ENCODE measurements at places on chromosomes 11 and 22. TPM values are rescaled to one million over a fixed set of nuclear protein-coding genes. Genes with fewer than 3 reads are reported as not detected.

C11orf86 gene
- total RNA-seq: not detected

TXNRD2 gene
- total RNA-seq: 21.5 TPM

BTBD18 gene
- not detected for total RNA-seq

OR2AG2 gene
- 0.36 TPM for total RNA-seq

CCDC86 gene
- 7.4 TPM for total RNA-seq

GGT5 gene
- 7.2 TPM for total RNA-seq

DGAT2 gene
- 3.6 TPM for total RNA-seq

OR56A1 gene
- under 0.01 TPM for total RNA-seq

UBQLNL gene
- total RNA-seq: 0.29 TPM

PHF21B gene
- not detected for total RNA-seq

KDM4F gene
- under 0.01 TPM for total RNA-seq

DUSP8 gene
- total RNA-seq: under 0.01 TPM

BATF2 gene
- total RNA-seq: 0.29 TPM

TRIM49 gene
- total RNA-seq: not detected

SYCE3 gene
- not detected for total RNA-seq

EXPH5 gene
- under 0.01 TPM for total RNA-seq

MAJIN gene
- not detected for total RNA-seq

NEFH gene
- total RNA-seq: under 0.01 TPM

OOSP4A gene
- total RNA-seq: not detected

CCDC87 gene
- 1.1 TPM for total RNA-seq

SORL1 gene
- 0.36 TPM for total RNA-seq

OR5A1 gene
- total RNA-seq: not detected

TRIM29 gene
- total RNA-seq: under 0.01 TPM

CCDC73 gene
- total RNA-seq: not detected

FAM168A gene
- 28.2 TPM for total RNA-seq

NELL1 gene
- not detected for total RNA-seq

SERPING1 gene
- 47.7 TPM for total RNA-seq

TRIM51 gene
- not detected for total RNA-seq

WBP2NL gene
- 0.72 TPM for total RNA-seq

C11orf24 gene
- total RNA-seq: 40.5 TPM

MYRF gene
- total RNA-seq: 0.29 TPM

CRYAB gene
- total RNA-seq: 54.3 TPM

SPINDOC gene
- 17.7 TPM for total RNA-seq

GPR83 gene
- not detected for total RNA-seq

Data from osteoblast (primary cell).